ENCODE measurements at places on chromosomes 7 and 10. TPM values are rescaled to one million over a fixed set of nuclear protein-coding genes. Genes with fewer than 3 reads are reported as not detected.

The SPDYE5 gene
- total RNA-seq, result not detected

The SSBP1 gene
- 147 TPM for total RNA-seq

The KLF14 gene
- total RNA-seq, result not detected

The TEX47 gene
- not detected for total RNA-seq

The MBL2 gene
- not detected for total RNA-seq

The NPC1L1 gene
- not detected for total RNA-seq

The GDF2 gene
- not detected for total RNA-seq

The NPSR1 gene
- total RNA-seq, result not detected

The PRXL2A gene
- 8.2 TPM for total RNA-seq

The TUBB8 gene
- total RNA-seq, result not detected

The OR6V1 gene
- total RNA-seq, result not detected

The ZNF365 gene
- total RNA-seq, result not detected

The CCDC172 gene
- not detected for total RNA-seq

The SCART1 gene
- 1.6 TPM for total RNA-seq

The IDI2 gene
- not detected for total RNA-seq

The MRC1 gene
- total RNA-seq, result not detected

The ANKRD1 gene
- total RNA-seq, result not detected

The CYP3A4 gene
- total RNA-seq, result not detected

The AS3MT gene
- total RNA-seq, result 0.12 TPM

The TLX1 gene
- total RNA-seq, result not detected

The ACTR3C gene
- total RNA-seq, result 12.8 TPM

The TRIL gene
- total RNA-seq, result 0.44 TPM

Data from T-helper 1 cell treated with Interleukin-12 subunit alpha and Interleukin-12 subunit beta and Interleukin-4 antibody, amounts not matched to agents 30 ng/mL and 1 ng/mL, for 36 hours (primary cell).